Left cardiac atrium (tissue), 4 donors: ENCODE measurements at places on chromosomes 3 and 15. TPM values are rescaled to one million over a fixed set of nuclear protein-coding genes. Genes with fewer than 3 reads are reported as not detected.

DNA sequence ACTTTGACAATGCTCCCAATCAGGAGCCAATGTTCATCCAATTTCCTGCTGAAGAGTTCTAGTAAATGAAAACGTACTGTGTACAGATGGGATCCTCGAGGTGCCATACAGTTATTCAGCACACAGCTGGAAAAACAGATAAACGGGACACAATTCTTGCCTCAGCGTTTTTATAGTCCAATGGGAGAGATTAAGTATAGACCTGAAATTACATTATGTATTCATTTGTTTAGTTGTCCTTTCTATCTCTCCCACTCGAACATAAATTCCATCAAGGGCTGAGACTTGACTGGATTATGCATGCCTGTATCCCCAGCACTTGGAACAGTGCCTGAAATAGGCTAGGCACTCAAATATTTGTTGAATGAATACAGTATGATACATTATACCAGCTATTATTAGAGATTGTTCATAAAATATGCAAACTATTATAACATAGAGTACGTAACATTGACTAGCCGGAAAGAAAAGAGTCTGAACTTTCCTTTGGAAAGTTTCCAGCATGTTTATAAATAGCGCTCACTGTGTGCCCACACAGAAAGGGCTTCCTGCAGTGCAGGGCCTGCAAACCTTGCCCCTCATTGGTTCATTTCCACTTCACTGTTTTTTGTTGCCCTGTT lies 27.4 kb upstream of the SNTN start:
- no peak for DNase-seq

DNA sequence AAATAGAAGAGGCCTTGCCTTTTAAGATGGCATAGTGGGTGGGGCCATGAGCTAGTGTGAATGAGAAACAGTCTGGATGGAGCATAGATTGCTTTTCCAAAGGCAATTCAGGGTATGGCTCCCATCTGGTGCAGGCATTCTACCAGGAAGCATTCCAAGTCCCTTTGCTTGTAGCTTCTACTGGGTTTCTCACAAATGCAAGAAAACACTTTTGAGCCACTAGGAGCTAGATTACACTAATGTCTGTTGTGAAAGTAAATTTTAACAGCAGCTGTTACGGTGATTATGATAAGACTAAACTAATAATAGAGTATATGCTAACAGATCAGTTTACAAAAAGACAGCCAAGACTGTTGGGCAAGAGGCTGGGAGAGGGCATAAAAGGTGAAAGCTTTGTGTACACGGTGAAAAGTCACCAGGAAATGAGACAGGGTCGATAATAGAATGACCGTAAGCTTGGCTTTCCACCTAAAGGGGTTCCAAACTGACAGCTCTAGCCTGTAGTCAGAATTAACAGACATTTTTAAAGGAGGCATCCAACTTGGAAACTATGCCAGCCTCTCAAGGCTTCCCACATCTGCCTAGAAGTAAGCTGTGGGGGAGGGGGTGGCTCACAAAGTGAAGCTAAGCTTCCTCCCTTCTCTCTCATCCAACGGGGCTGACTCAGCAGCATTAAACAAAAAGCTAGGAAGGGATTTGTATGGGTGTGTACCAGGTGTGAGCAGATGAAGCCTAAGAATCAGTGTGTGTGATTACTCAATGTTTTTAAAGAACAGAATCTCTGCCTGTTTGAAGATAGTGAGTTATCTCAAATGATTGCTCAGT lies 61.1 kb upstream of the GPD1L start:
- peak; percentile 49 for DNase-seq

The CLSTN2 gene
- total RNA-seq = 22.9 TPM

The MESP2 gene
- total RNA-seq = 0.16 TPM

DNA sequence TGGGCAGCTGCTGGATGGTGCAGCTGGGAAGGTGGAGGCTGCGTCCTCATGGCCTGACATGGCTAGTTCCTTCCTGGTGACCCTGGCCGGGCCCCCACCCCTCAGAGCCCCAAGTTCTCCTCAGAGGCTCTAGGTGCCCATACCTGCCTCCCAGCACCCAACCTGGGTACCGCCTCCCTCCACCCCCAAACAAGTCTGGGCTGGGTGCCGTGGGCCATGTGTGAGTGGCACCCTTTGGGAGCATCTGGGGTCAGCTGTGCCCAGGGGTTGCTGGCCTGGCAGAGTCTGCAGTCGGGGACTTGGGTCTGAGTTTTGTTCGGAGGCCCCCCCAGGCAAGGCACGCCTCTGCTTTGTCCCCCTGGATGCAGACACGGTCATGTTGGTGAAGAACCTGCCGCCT lies 10.5 kb downstream of the PLXNA1 start:
- no peak for DNase-seq

The GOLGA8J gene
- total RNA-seq = not detected

The RHO gene
- total RNA-seq = not detected

The CYP19A1 gene
- 0.86 TPM for total RNA-seq

GRCh38 chr3:100228247-100228646 lies 32.5 kb upstream of the TBC1D23 start:
- DNase-seq = no peak

- no peak for DNase-seq
These were observed 6.7 kb downstream of the ZIC1 start for GRCh38 chr3:147415874-147416273.

DNA sequence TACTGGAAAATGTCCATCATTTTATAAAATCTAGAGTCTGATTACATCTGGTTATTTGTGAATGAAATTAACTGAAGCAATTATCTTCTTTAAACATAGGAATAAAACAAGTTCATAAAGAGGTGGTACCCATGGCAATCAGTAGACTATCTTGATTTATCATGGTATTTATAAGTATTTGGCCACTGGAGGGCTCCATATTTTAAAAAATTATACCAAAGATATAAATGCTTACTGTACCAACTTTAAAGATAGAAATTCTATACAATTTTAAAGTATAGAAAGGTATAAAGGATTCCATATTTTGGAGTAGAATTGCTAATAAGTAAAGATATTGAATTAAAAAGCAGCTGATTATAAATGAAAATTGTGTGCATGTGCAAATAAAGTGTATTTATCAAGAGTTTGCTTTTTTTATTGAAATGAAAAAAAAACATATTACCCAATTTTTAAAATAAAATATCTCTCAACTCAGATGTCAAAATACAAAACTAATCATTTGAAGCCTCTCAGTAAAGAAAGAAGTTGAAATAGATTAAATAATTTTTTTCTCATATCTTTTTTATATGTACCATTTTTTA lies 105.3 kb downstream of the BBX start:
- DNase-seq = no peak
